Sciatic nerve (tissue), 2 donors: ENCODE measurements at places on chromosomes 5 and 9. TPM values are rescaled to one million over a fixed set of nuclear protein-coding genes. Genes with fewer than 3 reads are reported as not detected.

CSNK1G3 gene
- 64.6 TPM for total RNA-seq

FAM151B gene
- total RNA-seq, result 3.9 TPM

EIF4E1B gene
- not detected for total RNA-seq

SNX24 gene
- 38.2 TPM for total RNA-seq

VPS13A gene
- 30.3 TPM for total RNA-seq

ANKRD33B gene
- 22.6 TPM for total RNA-seq

CLTB gene
- 122 TPM for total RNA-seq

CCNO gene
- 0.22 TPM for total RNA-seq

PGM5 gene
- 28.4 TPM for total RNA-seq

PCDHB15 gene
- 7.3 TPM for total RNA-seq

AGXT2 gene
- not detected for total RNA-seq

FRMD3 gene
- 38.1 TPM for total RNA-seq

IL13 gene
- not detected for total RNA-seq

PDE6A gene
- not detected for total RNA-seq

DDX4 gene
- total RNA-seq, result not detected

BSPRY gene
- 0.22 TPM for total RNA-seq

TRIM7 gene
- 3.2 TPM for total RNA-seq

ESM1 gene
- 0.49 TPM for total RNA-seq

OR1L1 gene
- total RNA-seq, result not detected

CDX1 gene
- not detected for total RNA-seq

SPATA31D4 gene
- total RNA-seq, result not detected
